Cortex of kidney (tissue), 1 donor: ENCODE measurements at places on chromosomes 2 and 18.

DNA sequence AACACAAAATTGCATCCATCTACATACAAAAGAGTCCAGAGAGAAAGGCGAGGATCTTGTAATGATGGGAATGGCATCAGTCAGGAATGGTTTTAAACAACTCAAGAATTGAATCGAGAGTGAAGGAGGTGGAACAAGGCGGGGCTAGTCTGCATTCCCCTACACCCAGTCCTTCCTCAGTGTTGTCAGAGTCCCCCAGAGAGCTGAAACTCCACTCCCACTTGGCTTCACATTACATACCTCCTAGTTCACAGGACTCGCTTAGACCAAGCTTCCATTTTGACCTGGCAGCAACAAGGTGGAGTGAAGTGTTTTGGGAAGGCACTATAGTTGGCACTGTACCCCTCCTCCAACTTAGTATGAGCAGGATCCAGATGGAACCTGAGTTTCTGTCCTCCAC, 1273.5 kb upstream of the CRIM1 start:
- no peak for DNase-seq

GRCh38 chr2:112846031-112846430, 9.5 kb upstream of the IL1B start:
- DNase-seq, result no peak

- DNase-seq, result no peak
These were observed 25.9 kb upstream of the ALPP start for GRCh38 chr2:232352511-232353091.

- no peak for DNase-seq
These were observed 38.8 kb downstream of the DPYSL5 start for GRCh38 chr2:26886736-26887135.

GRCh38 chr2:16546128-16546754, 119.4 kb downstream of the CYRIA start:
- no peak for DNase-seq

DNA sequence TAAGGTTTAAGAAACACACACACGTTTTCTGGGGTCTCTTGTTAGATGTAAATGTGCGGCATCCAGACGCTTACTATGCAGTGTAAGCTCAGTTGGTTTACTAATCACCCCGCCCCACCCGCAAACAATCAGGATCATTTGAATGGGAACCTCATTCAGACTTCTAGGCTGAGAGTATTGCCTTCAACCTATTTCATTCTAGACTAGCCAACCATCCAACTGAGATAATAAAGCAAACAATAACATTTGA, 1.3 kb upstream of the FIGN start:
- no peak for DNase-seq

DNA sequence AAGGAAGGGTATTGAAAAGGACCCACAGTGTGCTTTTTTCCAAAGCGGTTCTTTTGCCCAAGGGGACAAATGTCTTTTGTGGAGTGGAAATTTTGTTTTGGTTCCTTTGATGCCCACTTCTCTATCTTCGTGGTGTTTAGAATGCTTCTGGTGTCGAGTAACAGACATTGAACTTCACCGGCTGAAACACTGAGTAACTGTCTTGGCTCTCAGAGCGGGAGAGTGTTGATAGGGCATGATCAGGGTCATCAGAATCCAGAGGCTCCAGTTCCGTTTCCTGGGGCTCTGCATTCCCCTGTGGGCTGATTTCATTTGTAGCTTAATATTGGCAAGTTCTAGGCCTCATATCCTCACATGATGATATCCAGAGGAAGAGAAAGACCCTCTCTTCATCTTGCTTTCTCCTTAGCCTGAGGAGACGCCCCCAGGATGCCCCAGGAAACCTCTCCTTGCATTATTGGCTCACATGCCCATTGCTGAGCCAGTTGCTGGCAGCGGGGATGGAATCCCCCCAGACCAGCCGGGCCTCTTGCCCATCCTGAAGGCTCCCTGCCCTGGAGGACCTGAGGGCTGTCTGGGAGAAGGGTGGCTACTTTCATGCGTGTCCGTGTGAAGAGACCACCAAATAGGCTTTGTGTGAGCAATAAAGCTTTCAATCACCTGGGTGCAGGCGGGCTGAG, 27.9 kb upstream of the AGFG1 start:
- no peak for DNase-seq

- no peak for DNase-seq
These were observed 60.3 kb downstream of the RFTN2 start for GRCh38 chr2:197615016-197615652.
